ENCODE measurements at places on chromosomes 13 and 19.

DNA sequence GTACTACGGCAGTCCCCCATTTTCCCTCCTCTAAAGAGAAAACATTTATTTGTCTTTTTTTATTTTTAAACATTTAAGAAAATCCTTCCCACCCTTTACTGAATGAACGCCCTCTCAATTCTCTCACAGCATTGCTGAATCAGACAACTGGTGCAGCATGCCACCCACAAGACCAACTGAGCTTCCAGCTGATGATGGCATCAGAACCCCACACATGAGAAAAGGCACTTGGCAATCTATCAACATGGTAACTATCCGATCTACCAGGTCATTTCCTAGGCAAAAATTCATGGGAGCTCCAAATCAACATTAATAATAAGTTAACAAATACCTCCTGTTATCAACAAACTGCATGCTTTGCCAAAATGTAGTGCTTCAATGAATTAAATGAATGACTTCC is 43.1 kb downstream of the LHFPL6 start:
- no peak for DNase-seq

DNA sequence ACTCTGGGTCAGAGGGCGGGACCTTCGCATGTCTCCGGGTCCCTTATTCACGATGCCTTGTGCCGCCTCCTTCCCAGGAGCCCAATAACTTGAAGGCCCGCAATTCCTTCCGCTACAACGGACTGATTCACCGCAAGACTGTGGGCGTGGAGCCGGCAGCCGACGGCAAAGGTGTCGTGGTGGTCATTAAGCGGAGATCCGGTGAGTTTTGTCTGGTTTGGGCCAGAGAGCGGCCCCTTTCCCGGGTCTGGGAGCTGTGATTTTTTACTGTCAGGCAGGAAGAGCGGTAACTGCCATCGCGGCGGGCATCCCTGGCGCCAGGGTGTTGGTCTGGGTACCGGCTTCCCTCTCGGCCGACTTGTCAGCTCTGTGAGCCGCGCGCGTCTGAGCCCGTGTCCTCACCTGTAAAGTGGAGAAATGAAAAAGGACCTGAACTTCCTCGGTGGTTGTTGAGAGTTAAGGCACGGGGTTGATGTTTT is 800 bp downstream of the RPL28 start:
- no peak for DNase-seq

- no peak for DNase-seq
These were observed 20.6 kb upstream of the ADGRE1 start for GRCh38 chr19:6866741-6867151.

DNA sequence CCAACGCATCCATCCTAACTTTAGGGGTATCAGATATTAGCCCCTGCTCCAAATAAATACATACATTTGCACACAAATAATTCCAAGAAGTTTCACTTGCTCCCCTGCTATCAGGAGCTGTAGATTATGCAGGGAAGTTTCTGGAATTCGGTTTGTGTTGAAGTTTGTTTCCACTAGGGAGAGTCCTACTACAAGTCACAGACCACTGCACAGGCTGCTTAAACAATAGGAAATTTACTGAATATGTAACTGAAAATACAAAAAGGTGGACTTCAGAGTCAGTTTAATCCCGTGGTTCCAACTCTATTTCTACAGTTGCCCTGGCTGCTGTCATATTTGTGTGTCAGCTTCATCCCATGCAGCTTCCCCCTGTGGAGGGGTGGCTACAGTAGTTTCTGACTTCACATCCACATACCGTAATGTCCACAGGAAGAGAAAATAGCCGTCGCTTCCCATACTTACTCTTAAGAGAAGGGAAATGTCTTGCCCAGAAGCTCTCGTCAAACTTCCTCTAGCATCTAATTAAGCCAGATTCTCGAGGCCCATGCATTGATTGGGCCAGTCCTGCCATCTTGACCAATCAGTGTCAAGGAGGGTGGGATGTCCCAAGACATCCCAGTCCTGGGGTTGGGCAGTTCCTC is 286.6 kb downstream of the COG6 start:
- DNase-seq, result no peak

GRCh38 chr13:46347277-46347676 is 39.8 kb downstream of the RUBCNL start:
- DNase-seq, result no peak

GRCh38 chr19:33649627-33650305 is 28.0 kb downstream of the CHST8 start:
- no peak for DNase-seq
